Fibroblast of pulmonary artery (primary cell): ENCODE measurements at places on chromosomes 16 and 17.
A peak's percentile ranks its signal among the peaks of the same experiment; 100 is the strongest.

- DNase-seq, result no peak
These were observed 411.4 kb upstream of the SOX9 start for GRCh38 chr17:71709271-71709890.

GRCh38 chr17:9451934-9452333 lies 123.7 kb downstream of the STX8 start:
- no peak for DNase-seq

DNA sequence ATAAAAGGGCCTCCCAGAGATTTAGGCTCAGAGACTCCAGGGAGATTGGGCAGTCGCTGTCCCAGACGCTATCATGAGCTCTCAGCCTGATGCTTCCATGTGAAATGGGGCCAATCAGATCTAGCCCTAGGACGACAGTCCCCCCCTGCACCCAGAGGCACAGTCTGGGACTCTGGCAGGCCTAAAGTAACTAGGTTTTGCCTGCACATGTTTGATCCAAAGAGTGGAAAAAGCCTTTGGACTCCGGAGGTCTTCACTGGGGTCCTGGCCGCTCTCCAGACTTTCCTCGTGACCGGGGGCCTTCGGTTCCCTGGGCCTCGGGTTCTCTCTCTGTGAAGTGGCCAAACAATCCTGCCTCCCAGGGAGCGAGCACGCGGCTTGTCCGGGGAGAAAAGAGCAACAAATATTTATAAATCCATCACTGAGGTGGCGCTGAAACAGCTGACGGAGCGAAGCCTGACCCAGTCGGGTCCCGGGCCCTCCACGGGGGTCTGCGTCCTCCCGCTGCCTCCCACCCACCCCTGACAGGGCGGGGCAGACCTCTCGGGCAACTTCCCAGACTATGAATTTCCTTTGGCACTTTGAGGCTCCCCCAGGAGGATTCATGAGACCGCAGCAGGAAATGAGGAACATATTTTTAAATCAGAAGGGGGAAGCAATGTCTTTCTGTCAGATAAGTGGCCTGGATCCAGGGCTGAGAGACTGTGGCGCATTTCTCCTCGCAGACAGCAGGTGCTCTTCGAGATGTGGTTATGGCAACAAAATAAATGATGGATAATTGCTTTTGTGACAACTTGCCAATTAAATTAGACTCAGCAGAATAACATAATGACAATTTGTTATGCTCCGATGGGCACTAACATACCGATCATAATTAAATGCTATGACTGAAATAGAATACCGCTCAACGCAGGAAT lies 38.9 kb downstream of the MRPS23 start:
- DNase-seq, result peak; percentile 46

DNA sequence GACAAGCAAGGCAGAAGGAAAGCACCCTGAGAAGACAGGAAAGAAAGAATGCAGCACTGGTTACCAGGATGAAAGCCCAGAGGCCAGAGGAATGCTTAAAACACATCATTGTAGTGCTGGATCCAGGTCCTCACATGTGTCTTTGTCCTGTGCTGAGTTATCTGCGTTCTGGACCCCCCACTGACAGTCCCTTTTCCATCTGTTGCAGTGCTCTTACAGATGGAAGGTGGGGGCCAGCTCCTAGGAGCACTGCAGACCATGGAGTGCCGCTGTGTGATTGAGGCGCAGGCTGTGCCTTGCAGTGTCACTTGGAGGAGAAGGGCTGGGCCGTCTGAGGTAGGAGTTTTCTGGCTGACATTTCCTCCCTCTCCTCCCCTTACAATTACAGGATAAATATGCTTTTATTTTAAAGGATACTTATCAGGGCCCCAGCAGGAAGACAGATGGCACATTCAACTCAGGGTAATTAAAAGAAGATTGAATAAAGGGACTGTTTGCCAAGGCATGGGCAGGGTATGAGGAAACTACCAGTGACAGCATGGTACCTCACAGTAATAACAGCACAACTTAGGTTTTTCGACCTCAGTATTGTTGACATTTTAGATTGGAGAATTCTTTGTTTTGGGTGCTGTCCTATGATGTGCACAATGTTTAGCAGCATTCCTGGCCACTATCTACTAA lies 3.0 kb downstream of the EME1 start:
- no peak for DNase-seq
